ENCODE measurements at places on chromosomes 13 and 19.
A peak's percentile ranks its signal among the peaks of the same experiment; 100 is the strongest.

GRCh38 chr13:65787082-65787481 lies 1443.1 kb downstream of the PCDH9 start:
- no peak for DNase-seq

GRCh38 chr13:46546084-46546768 lies 6.7 kb upstream of the LRCH1 start:
- no peak for DNase-seq

- no peak for DNase-seq
Measured at GRCh38 chr19:44576843-44577565, 36.4 kb upstream of the IGSF23 start.

GRCh38 chr13:97528518-97528917 lies 94.5 kb downstream of the RAP2A start:
- no peak for DNase-seq

DNA sequence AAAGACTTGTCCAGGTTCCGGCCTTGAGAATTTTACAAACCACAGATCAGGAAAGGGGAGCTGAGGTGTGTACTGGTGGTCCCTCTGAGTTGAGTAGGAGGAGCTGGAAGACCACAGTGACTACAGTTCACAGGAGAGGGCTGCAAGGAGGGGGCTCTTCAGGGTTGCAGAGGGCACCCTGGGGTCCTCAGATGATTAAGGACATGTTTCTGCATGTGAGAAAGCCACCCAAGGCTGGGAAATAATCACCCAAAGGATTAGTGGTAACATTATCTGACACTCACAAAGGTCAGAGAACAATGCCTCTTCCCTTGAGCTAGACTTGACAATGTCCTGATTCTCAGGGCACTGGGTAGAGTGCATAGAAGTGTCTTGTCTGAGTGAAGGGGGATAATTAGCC lies 540.4 kb downstream of the IRS2 start:
- no peak for DNase-seq

GRCh38 chr19:49861541-49862378 lies 5.6 kb downstream of the PNKP start:
- DNase-seq: peak; percentile 39

- no peak for DNase-seq
Measured at GRCh38 chr13:90706631-90707030, 640.9 kb upstream of the MIR17HG start.

- DNase-seq: peak; percentile 81
Measured at GRCh38 chr19:58346961-58347929, 6.0 kb downstream of the A1BG start.

DNA sequence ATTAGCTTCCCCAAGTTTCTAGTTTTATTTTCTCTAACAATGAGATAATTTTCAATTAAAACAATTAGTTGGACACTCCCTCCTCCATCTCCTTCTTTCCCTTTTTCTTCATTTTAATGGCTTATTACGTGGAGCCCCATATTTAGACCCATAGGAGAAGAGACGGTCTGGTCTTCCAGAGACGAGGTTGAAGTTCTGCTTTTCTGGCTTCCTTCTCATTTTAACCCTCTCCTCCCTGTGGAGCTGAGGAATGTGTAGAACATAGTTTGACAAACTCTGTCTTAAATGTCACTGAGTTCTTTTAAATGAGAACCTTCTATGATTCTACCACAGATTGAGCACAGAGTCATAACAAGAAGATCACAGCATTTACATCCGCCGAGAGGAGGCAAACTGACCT lies 86.8 kb downstream of the EDNRB start:
- DNase-seq: no peak

DNA sequence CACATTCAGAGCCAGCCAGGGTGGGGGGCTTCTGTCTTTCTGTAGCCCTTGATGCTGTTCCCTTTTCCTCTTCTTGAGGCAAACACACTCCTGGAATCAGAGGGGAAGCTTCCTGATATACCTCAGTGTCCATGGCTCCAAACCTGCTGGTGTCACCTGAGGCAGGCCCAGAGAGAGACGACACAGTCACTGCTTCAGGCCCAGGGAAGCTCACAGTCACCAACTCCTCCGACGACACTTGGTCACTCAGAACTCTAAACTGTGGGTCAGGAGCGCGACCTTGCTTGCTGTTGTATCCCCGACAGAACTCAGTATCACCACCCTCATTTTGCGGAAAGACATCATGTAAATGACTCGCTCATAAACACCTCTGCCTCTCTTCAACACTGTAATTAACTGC lies 1.1 kb downstream of the ATP13A1 start:
- DNase-seq: peak; percentile 5

DNA sequence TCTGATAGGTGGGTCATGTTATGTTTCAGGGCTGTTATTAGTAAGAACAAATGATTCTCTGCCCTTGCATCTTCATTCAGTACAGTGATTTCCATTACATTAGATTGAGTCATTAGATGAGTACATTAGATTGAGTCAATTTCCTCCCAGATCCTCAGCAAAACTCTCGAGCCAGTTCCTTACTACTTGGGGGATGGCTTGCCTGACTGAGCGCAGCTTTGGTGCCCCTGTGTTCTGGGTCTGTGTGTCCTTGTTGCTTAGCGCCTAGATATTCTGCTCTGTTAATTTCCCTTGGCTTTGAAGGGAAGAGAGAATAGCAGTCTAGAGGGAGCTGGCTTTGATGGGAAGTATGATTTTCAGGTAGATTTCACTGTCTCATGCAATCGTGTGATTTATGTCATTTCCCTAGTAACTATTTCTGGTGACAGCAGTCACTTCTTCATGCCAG lies 19.1 kb upstream of the SCEL start:
- DNase-seq: no peak

DNA sequence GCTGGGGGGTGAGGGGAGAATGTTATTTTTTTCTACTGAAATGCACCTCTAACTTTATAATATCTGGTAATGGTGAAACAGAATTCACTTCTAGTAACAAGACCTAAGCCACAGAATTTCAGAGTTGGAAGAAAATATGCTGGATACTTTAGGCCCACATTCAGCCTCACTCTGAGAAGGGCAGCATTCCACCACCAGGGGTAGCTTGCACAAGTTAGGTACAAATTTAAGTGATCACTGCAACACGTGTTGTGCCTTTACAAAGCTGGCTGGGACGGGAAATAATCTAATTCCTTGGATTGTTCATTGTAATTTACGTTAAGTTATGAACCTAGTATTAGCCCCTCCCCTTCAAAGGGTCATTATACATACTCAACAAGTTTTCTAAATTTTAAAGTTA lies 192.3 kb downstream of the RGCC start:
- no peak for DNase-seq

- DNase-seq: no peak
Measured at GRCh38 chr13:58574791-58575190, 943.2 kb downstream of the PCDH17 start.
